ENCODE measurements at places on chromosomes 5 and 9.

- DNase-seq = no peak
Observed at GRCh38 chr9:121640491-121641223, 10.8 kb upstream of the DAB2IP start.

- no peak for DNase-seq
Observed at GRCh38 chr9:18861609-18862544, 171.1 kb downstream of the SAXO1 start.

DNA sequence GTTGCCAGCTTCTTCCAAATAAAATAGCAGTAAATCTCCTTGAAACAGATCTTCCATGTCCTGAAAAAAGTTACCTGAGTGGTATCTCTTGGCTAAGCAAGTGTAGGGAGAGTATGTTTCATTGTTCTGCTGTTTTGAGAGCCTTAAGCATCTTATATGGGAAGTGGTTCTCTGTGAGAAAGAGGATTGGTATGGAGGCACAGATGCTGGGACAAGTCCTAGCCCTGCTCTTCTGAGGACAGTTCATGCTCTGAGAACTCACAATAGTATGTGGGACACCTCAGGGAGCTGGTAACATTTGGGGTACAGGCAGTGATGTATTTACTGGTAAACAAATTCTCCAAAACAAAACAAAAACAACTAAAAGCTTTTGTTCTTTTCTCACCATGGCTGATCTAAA is 2.0 kb downstream of the PPP3R2 start:
- no peak for DNase-seq

DNA sequence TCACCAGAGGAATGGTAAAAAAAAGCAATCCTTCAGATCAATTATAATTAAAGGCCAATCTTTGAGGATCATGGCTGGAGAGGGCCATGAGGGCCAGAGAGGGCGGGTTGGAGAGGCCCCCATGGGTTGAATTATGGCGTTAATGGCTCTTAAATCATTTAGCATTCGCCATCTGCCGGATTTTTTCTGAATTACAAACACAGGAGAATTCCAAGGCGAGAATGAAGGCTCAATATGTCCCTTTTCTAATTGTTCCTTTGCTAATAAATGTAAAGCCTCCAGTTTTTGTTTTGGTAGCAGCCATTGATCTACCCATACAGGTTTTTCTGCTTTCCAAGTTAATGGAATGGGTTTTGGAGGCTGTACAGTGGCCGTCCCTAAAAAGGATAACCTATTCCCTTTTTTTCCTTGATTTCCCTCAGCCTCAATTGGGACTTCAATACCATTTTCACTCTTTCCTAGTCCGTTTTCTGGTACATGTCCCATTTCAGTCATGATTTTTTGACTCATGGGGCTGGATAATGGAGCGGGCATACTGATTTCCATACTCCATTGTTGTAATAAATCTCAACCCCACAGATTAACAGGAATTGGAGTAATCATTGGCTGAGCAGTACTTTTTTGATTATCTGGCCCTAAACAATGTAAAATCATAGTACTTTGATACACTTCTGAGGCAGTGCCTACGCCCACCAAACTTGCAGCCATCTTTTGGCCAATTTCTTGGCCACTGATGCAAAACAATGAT is 6.7 kb upstream of the TMEM141 start:
- no peak for DNase-seq

DNA sequence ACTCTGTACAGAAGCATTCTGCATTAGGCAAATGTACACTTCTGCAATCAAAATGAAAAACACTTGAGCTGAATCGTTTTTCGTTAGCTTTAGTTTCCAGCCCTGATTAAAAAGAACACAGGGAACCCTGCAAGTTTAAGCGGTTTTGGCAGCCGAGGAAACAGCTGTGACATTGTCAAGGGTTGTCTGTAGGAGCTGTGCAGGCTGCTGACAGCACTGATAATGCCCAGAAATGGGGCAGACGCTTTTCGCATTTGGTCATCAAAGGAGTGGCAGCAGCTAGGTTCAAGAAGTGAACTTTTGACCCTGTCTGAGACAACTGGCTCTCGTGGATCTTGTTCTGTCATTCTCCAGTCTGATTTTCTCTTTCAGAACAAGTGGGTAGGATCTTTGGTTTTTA is 165.6 kb upstream of the CCDC152 start:
- DNase-seq = no peak
